ENCODE measurements at places on chromosomes 13 and 19. TPM values are rescaled to one million over a fixed set of nuclear protein-coding genes. Genes with fewer than 3 reads are reported as not detected.

The KDELR1 gene
- 253 TPM for polyA plus RNA-seq

The NKG7 gene
- polyA plus RNA-seq = 12.4 TPM

The TMPRSS9 gene
- 1.9 TPM for polyA plus RNA-seq

The POSTN gene
- 343 TPM for polyA plus RNA-seq

The IZUMO2 gene
- not detected for polyA plus RNA-seq

The CD37 gene
- polyA plus RNA-seq = 5.9 TPM

GRCh38 chr13:62432295-62432694, 1016.6 kb upstream of the PCDH20 start:
- DNase-seq = no peak

DNA sequence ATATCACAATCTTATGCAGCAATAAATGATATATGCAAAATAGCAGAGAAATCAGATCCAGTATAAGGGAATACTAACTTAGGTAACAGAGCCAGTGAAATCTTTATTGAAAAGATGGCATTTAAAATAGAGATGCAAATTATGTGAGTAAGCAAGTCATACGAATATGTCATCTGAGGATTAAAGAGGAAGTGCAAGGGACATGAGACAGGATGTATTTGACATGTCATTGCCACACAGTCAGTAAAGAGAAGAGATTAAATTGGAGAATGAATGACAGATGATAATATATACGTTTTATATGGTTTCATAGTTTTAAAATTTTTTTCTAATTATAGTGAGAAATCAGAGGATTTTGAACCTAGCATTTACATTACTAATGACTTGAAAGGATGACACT, 426.4 kb downstream of the SLITRK5 start:
- no peak for DNase-seq

- no peak for DNase-seq
Measured at GRCh38 chr13:24861617-24862362, 97.8 kb downstream of the RNF17 start.

GRCh38 chr13:18949489-18949761, 232.2 kb downstream of the TUBA3C start:
- no peak for DNase-seq

DNA sequence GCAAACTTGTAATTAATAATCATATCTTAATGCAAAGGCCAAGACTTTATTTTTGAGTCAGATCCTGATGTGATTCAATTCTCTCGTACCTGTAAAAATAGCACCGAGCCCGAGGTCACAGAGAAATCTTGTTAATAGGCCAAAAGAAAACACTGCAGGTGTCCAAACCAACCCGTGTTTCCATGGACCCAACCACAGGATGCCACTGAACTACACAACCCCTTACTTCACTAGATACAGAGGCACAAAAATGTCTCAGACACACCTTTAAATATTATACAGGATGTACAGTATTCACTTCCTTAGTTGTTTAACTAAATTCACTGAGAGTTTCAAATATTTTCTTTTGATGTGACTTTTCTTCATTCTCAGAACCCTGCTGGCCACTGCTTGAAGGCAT, 530.9 kb downstream of the MYO16 start:
- DNase-seq = no peak

GRCh38 chr13:54536112-54536511, 1507.5 kb downstream of the OLFM4 start:
- peak; percentile 23 for DNase-seq

- DNase-seq = peak; percentile 98
Measured at GRCh38 chr19:29844891-29845573, 33.2 kb downstream of the CCNE1 start.

- DNase-seq = no peak
Measured at GRCh38 chr13:20127262-20127561, 33.6 kb downstream of the GJA3 start.

DNA sequence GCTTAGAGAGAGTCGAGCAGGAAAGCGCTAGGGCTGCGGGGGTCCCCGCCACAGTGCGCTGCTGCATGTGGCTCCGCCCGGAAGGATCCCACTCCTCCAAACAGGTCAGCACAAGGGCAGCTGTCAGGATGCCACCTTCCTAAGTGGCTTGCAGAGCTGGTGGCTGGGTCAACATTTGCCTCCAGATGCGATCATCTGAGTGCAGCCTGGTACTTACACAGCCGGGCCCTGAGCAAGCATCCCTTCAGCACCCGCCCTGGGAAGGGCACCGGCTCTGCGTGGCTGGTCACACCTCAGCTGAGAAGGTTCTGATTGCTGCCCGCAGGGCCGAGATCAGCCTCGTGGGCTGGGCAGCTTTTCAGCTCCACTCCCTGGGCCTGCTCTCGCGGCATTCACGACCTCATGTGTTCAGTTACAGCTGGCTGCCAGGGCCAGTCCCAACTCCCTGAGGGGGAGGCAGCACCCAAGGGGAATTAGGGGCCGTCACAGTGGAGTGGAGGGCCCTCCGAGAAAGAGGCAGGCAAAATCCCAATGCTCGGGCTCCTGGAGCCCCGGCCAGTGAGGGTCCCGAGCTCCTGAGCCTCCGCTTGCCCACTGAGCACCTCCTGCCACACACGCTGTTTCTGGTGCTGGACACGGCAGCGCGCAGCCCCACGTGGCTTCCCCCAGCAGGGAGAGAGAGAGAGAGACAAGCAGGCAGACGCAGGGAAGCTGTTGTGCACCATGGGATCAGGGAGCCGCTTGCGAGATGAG, 26.8 kb downstream of the AP1M1 start:
- DNase-seq = no peak

DNA sequence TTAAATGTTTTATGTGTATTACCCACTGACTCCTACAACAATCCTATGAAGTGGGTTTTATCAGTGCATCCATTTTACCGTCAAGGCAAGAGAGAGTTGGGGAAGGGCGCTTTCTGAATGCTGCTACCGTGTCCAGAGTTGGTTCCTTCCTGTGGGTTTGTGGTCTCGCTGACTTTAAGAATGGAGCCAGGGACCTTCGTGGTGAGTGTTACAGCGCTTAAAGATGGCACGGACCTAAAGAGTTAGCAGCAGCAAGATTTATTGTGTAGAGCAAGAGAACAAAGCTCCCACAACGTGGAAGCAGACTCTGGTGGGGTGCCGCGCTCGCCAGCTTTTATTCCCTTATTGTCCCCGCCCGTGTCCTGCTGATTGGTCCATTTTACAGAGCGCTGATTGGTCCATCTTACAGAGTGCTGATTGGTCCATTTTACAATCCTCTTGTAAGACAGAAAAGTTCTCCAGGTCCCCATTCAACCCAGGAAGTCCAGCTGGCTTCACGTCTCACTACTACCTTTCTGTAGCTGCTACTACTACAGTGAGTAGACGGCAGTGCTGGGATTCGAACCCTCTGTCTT, 6.1 kb downstream of the OSCAR start:
- DNase-seq = no peak

DNA sequence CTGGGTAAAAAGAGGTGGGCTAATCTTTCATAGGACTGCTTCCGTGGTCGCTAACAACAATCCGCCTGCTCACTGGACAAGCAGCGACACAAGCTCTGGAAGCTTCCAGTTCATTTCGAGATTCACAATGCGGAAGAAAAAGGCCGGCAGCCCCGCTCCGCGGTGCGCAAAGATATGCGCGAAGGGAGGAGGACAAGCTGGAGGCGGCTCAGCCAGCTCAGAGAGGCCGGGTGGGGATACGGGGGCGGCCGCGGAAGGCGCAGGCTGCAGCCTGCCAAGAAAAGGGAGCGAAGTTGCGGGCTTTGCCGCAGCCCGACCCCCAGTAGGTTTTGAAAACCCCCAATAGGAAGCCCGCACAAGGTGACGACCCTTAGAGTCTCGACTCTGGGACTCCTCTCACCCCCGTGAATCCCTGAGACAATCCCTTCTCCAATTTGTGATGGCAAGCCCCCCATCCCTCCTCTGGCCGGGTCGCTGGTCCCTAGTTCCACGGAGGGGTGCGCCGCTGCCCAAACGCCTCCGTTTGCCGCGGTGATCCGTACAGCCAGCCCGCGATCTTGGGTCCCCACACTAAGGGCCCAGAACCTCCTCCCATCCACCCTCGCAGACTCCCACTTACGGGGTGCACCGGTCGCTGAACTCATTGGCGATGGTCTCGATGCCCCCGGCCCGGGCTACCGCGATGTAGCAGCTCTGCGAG, 697 bp downstream of the HSPH1 start:
- DNase-seq = peak; percentile 78

DNA sequence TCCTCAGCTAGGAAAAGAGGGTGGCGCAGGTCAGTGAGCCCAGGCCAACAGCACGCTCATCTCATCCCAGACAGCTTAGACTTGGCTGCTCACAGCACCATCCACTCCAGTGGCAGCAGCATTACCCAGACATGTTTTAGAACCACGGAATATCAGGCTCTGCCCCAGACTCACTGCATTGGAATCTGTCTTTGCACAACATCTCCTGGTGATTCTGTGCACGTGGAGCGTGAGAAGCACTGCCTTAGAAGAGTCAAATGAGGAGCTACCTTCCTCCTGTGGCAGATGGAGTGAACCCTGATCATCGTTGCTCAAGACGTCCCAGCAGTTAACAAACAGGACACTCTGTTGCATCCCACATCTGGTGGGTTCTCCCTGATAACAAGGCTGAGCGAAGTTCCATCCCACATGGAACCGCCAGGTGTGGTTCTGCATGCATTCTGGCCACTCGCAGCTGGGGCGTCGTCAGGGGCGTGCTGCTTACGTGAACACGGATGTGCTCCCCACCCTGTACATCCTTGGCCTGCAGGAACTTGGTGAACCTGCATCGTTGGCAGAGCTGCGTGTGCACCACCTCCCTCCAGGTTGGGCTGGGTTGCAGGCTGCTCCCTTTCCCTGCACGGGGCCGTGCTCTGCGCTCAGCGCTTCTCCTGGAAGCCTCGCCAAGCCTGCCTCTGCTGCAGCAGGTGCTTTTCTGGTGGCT, 25.2 kb upstream of the ATP11A start:
- no peak for DNase-seq

- no peak for DNase-seq
Measured at GRCh38 chr13:50291611-50292010, 276.4 kb downstream of the KCNRG start.

DNA sequence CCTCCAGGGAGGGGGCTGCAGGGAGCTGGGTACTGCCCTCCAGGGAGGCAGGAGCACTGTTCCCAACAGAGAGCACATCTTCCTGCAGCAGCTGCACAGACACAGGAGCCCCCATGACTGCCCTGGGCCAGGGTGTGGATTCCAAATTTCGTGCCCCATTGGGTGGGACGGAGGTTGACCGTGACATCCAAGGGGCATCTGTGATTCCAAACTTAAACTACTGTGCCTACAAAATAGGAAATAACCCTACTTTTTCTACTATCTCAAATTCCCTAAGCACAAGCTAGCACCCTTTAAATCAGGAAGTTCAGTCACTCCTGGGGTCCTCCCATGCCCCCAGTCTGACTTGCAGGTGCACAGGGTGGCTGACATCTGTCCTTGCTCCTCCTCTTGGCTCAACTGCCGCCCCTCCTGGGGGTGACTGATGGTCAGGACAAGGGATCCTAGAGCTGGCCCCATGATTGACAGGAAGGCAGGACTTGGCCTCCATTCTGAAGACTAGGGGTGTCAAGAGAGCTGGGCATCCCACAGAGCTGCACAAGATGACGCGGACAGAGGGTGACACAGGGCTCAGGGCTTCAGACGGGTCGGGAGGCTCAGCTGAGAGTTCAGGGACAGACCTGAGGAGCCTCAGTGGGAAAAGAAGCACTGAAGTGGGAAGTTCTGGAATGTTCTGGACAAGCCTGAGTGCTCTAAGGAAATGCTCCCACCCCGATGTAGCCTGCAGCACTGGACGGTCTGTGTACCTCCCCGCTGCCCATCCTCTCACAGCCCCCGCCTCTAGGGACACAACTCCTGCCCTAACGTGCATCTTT, 7.8 kb upstream of the CEACAM5 start:
- no peak for DNase-seq

- no peak for DNase-seq
Measured at GRCh38 chr13:74865656-74866055, 616.3 kb downstream of the TBC1D4 start.

DNA sequence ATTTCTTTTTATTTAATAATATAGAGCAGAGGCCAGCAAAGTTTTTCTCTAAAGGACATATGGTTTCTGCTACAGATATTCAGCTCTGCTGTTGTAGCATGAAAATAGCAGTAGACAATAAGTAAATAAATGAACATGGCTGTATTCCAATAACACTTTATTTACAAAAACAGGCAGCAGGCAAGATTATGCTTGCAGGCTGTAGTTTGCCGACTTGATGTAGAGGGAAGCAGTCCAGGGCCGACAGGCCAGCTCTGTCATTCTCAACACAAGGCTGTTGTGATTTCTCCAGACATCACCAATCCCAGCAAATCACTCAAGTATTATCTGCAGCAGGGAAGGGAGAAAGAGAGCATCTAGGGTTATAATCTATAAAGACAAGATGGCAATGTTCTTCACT, 1062.5 kb upstream of the PCDH9 start:
- no peak for DNase-seq

DNA sequence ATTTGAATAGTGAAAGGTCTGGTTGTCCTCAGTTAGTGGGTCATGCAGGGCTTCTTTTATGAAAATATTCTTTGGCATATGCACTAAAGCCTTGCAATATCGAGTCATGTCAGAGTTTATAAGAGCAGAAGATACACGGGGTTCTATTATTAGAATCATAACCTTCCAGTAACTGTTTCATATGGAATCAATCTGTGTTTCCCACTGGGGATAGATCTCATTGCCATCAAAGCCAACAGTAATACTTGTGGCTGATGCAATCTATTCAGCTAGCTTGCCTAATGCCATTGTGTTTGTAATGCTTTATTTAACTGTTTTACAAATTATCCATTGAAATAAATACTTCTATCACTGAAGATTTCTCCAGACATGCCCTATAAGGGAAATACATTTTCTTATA, 746.9 kb upstream of the PCDH9 start:
- DNase-seq = no peak

GRCh38 chr13:43797159-43797558, 10.4 kb upstream of the ENOX1 start:
- DNase-seq = no peak

DNA sequence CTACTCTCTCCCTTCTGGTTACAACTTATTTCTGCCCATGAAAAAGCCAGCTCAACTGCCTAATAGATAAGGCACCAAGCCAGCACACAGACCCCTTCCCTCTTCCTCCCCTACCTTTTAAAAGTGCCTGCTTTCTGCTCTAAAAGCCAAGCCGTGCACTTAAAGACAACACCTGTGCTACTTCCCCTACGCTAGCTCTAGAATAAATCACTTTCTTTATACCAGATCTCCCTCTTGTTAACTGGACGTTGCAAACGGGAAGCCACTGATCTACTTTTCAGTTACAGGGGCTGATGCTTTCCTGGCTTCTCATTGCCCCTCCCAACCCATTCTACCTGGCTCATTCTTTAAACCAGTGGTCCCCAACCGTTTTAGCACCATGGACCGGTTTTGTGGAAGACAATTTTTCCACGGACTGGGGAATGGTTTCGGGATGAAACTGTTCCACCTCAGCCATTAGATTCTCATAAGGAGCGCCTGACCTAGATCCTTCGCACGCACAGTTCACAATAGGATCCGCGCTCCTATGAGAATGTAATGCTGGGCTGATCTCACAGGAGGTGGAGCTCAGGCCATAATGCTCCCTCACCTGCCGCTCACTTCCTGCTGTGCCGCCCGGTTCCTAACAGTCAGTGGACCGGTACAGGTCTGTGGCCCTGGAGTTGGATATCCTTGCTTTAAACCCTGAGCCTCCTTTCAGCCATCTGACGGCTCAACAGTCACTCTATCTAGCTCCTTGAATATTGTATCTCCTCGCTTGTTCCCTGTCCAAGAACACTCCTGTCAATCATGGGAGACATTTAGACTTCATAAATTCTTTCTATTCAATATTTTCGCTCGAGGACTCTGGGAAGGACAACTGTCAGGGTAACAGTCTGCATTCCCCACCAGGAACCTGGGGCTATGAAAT, 841 bp upstream of the ZNF223 start:
- DNase-seq = peak; percentile 68

Data from large intestine (tissue), 12 donors.